ENCODE measurements at places on chromosomes 16 and 17.

- DNase-seq = no peak
Observed at GRCh38 chr17:72916991-72917390, 175.5 kb downstream of the SLC39A11 start.

DNA sequence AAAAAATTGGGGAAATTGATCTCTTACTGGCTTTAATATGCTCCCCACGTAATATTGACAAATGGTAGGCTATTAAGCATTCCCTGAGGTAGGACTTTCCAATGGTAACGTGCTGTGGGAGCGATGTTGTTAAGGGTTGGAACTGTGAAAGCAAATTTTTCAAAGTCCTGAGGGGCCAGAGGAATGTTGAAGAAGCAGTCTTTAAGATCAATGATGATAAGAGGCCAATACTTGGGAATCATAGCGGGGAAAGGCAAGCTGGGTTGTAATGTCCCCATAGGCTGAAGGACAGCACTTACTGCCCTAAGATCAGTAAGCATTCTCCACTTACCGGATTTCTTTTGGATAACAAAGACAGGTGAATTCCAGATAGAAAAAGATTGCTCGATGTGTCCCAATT, 69.6 kb upstream of the ARL4D start:
- no peak for DNase-seq

- DNase-seq = no peak
Observed at GRCh38 chr17:59180626-59181025, 25.1 kb downstream of the PRR11 start.

DNA sequence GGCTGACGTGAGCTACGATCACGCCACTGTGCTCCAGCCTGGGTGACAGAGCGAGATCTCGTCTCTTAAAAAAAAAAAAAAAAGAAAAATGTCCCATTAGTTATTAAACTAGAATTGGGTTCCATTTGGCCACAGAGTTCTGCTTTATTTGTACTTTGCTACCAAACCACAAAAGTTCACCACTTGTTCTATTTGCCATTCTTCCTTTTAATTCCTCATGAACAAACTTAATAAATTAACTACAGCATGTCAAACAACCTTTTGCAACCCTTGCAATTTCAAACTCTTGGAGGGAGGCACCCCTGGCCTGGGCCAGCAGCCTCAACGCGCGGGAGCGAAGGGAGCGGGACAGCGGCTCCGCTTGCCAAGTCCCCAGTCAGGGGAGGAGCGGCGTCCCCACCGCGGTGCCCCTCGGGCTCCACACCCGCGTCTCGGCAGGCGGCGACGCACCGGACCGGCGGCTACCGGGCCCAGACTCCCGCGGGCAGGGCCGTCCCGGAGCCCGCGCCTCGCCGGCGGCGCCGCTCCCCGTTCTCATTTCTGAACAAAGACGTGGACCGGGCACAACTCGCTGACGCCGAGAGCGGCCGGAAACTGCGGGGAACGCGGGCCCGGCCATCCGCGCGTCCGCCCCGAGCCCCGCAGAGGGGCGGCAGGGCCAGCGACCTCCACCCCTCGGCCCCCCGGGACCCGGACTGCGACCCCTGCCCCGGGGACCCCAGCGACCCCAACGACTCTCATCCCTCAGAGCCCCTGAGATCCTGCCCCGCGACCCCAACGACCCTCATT, 775 bp downstream of the CYTH1 start:
- no peak for DNase-seq

- DNase-seq = no peak
Observed at GRCh38 chr17:14972844-14973243, 292.3 kb downstream of the PMP22 start.

GRCh38 chr17:72656130-72656763, 436.2 kb downstream of the SLC39A11 start:
- DNase-seq = no peak

GRCh38 chr16:81551151-81551808, 106.7 kb downstream of the CMIP start:
- DNase-seq = no peak
